ENCODE measurements at places on chromosomes 1 and 21. TPM values are rescaled to one million over a fixed set of nuclear protein-coding genes. Genes with fewer than 3 reads are reported as not detected.

- DNase-seq = no peak
These were observed 34.9 kb upstream of the LYPLAL1 start for GRCh38 chr1:219138747-219139146.

- DNase-seq = no peak
These were observed 35.9 kb downstream of the USP24 start for GRCh38 chr1:55179177-55179835.

- no peak for DNase-seq
These were observed 476 bp downstream of the AXDND1 start for GRCh38 chr1:179366093-179366800.

DNA sequence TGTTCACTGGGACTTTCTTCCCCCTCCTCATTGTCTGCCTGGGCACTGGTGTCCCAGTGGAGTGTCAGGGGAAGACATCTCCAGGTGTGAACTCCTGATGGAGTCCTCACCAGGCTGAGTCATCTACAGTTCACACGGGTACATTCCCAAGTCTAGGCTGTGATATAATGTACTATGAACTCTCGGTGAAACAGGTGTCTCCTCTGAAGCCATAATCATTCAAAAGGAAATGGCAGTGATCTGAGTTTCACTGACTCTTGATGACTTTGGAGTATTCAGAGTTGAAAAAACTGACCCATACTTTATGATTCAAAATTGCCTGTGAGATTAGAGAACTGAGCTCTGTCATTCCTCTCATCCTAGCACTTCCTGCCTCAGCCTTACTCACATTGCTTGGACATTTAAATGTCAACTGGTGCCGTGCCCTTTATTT lies 9.1 kb downstream of the LAMC2 start:
- no peak for DNase-seq

- no peak for DNase-seq
These were observed 82.7 kb downstream of the TAS1R2 start for GRCh38 chr1:18776777-18777176.

DNA sequence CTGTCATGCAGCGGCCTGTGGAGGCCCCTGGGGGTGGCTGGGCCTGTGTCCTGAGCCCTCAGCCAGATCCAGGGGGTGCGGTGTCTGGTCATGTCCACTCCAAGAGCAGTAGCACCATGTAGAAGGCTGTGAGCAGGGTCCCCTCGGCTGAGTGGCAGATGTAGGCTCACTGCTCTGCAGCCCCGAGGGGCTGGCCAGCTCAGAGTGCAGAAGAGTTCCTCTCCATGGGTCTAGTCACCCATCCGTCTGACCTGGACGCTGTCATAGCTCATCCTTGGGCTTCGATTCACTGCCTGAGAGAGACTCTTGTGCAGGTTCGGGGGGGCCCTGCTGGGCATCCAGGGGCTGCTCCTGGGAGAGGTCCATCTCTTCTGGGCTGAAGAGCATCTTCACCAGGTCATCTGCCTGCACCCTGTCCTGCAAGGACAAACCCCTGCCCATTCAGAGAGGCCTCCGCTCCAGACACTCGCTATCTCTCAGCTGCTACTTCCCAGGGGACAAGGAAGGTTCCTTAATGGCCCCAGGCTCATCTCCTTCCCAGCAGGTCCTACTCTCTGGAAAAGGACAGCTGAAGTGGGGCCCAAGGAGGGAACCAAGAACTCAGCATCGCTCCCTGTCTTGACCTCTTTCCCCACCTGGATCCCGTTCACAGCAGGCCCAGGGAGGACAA lies 6.5 kb upstream of the CLDN19 start:
- no peak for DNase-seq

GRCh38 chr1:36735939-36736730 lies 253.4 kb upstream of the CSF3R start:
- DNase-seq = no peak

GRCh38 chr1:24762133-24762676 lies 17.0 kb downstream of the CLIC4 start:
- no peak for DNase-seq

DNA sequence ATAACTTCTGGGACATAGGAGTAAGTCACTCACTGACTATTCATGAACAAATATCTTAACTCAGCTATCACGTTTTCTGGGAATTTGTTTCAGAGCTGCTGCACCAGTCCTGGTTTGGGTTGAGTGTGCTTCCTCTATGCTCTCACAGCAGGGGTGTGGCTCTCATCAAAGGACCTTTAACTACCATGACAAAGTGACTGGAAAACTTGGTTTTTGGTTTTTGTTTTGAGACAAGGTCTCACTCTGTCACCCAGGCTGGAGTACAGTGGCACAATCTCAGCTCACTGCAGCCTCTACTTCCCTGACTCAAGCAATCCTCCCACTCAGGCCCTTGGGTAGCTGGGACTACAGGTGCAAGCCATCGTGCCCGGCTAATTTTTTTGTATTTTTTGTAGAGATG lies 4.1 kb downstream of the ILDR2 start:
- DNase-seq = no peak

DNA sequence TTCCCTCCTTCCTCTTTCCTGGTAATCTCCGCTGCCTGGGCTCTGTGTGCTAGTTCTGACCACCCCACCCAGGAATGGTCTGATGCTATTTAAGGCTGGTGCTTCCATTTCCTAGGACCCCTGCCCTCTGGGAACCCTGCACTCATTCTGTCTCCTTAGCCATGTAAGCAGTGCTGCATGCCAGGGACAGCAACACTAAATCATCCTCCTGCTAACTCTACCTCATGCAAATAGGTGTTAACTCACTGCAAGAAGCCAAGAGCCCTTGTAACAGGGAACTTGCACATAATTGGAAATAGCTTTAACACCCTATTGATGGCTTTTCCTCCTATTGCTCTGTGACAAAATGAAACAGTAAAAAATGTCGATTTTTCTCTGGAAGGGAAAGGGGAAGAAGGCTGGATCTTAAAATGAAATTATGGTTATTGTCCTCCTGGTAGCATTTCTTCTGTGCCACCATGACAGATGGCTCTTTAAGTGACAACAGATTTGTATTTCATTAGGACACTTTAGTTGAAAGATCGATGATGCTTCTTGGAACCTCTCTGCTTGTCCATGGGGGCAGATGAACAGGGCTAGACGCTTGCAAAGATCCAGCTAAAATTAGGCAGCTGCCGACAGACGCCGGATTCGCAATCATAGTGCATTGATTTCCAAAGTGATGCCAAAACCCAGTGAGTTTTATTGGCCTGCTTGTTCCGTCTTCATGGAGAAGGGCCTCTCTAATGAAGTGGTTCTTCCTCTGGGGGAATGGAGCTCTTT lies 551.7 kb downstream of the MATN1 start:
- DNase-seq = no peak

DNA sequence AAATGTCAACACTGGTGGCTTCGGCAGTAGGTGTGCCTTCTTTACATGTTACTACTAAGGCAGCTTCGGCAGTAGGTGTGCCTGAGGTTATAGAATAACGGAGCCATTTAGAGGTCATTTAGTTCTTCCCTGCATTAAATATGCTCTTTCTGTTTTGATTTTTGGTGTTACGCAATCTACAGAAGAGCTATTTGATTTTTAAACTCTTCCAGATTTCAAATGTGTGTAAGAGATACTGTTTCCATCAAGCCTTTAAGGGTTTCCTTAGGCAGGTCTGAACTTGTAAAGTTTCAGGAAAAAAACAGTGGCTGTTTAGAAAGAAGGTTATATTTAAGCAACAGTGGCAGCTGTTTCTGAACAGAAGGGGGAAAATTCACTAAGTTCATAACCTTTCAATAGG lies 54.8 kb downstream of the PIK3R3 start:
- no peak for DNase-seq

- no peak for DNase-seq
These were observed 344.2 kb downstream of the VAV3 start for GRCh38 chr1:107620753-107621152.

DNA sequence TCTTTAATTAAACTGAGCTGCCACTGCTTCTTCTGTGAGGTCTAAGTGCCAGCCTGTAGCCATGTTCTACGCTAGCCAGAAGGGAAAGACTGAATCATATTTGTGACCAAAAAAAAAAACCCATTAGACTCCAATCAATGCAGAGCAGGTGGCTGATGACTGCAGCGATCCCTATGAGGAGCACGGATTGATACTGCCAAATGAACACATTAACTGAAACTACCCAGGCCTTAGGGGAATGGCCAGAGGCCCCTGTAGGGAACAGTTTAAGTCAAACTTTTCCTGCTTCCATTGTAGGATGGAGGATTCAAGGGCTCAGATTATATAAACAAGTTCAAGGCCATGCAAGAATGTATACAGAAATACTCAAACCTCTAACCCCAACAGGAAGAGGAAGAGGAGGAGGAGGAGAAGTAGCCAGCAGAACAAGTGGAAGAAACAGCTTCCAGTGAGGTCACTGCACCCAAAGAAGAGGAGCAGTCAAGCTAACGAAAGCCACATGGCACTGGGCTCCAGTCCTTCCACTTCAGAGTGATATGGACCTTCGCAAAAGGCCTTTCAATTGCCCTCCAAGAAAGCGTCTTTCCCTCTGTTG lies 328.3 kb downstream of the SMYD3 start:
- no peak for DNase-seq

The IRF6 gene
- 0.58 TPM for polyA plus RNA-seq

The PYGO2 gene
- 27.9 TPM for polyA plus RNA-seq

The FCRL6 gene
- 0.12 TPM for polyA plus RNA-seq

The CD58 gene
- polyA plus RNA-seq = 17.2 TPM

The TTLL10 gene
- polyA plus RNA-seq = 0.48 TPM

The HSPA6 gene
- 0.66 TPM for polyA plus RNA-seq

The OR2M4 gene
- polyA plus RNA-seq = not detected

The AHDC1 gene
- polyA plus RNA-seq = 67.1 TPM
